ENCODE measurements at places on chromosomes 4 and X.

DNA sequence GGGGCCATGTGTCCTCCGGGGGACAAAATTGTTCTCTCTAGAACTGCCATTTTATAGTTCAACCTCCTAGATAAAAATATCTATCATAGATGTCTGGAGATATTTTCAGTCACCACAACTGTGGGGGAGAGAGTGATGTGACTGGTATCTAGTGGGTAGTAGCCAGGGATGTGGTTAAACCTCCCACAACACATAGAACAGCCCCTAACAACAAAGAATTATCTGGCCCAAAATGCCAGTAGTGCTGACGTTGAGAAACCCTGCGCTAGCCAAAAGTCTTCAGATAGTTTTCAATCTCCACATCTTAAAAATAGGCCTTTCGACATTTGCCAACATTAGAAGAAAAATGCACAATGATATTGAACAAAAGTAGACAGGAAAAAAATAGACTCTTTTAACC lies 19.0 kb upstream of the SUPT20HL2 start:
- DNase-seq, result no peak

- no peak for DNase-seq
These were observed 126.5 kb upstream of the INTU start for GRCh38 chr4:127506283-127506682.

DNA sequence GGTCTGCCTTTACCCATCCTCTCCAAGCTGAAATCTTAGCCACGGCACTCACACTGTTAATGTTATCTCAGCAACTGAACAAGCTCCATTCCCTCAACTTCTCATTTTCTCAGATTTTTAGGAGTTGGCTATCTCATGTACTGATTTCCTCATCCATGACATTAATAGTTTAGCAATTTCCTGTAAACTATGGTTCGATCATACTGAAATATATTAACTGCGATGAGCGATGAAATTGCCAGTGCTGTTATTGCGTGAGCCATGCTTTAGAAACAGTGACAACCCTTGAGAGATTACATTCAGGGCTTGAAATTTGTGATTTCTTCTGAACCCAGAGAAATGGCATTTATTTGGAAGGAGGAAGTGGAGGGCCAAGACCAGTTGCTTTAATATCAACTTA lies 223.7 kb downstream of the GPAT3 start:
- DNase-seq, result no peak

DNA sequence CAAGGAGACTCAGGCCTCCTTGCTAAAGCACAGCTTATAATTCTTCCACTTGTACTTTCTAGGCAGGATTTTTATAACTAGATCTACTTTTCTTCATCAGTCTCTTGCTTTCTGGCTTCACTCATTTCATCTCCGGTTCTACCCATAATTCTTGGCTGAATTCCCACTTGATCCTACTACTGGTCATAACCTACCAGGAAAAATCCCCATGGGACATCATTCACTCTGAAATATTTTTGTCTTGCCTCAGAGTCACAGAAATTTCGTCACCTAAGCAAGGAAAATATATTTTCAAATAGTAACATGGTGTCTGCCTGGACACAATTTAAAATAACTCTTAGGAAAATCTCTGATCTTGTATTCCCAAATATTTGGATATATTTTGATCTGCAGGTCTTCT lies 122.3 kb downstream of the TEX13A start:
- no peak for DNase-seq

DNA sequence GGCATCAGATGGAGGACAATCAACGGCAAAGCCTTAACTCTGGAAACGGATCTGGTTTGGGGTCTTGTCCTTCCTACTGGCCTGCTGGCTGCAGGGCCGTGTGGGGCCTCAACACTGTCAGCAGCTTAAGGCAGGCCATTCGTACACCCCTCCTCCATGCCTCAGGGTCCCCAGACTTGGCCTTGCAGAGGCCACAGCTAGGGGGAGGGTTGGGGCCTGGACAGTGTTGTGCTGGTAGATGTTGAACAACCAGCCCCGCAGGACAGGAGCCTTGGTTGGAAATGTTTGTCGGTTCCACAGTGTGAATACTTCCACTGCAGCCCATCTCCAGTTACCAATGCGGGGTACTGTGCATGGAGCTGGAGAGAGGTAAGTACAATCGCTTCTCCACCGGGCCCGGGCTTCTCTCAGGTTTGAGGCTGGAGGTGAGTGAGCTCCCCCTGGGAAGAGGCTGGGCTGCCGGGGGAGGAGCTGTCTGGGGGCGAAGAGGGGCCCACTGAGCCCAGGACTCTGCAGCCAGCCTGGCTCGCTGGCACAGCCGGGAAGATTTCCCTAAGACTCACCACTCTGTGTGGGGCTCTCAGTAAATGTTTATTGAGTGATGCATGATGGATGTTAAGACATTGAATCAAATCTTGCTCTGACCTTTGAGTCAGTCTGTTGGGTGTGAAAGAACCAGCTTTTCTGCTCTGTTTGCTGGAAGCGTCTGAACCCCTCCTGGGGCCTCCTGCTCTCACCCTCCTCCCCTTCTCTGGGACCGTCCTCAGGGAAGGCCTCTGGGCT lies 19.7 kb upstream of the GPR78 start:
- no peak for DNase-seq

- DNase-seq, result no peak
These were observed 5.4 kb upstream of the ASB5 start for GRCh38 chr4:176274441-176274840.

DNA sequence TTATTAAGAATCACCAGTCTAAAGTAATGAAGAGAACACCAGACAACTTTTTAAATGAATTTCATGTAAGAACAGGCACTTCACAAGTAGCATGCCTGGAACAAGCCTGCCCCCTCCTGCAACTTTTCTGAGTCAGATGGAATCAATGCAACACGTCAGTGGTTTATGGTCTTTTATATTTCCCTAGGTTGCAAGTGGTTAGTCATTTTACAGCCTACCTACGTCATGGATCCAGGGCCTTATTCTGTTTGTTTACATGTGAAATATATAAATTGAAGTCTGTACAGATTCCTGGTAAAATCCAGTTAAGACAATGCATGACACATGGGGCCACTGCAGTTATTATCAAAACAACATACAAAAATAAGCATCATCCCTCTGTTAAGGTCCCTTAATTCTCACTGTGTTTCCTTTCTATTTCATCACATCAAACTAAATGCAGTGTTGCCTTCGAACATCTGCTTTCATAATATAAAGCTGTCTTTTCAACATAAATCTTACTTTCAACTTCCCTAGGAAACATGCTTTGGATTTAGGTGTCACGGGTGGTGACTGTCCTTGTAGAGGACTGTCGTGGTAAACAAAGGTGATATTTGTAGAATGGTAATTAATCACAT lies 309.3 kb downstream of the FRMPD4 start:
- no peak for DNase-seq

GRCh38 chr4:55169352-55169961 lies 44.1 kb upstream of the KDR start:
- no peak for DNase-seq

GRCh38 chr4:112973750-112974251 lies 75.7 kb upstream of the ANK2 start:
- no peak for DNase-seq

GRCh38 chr4:48307528-48307927 lies 33.8 kb upstream of the SLAIN2 start:
- no peak for DNase-seq

DNA sequence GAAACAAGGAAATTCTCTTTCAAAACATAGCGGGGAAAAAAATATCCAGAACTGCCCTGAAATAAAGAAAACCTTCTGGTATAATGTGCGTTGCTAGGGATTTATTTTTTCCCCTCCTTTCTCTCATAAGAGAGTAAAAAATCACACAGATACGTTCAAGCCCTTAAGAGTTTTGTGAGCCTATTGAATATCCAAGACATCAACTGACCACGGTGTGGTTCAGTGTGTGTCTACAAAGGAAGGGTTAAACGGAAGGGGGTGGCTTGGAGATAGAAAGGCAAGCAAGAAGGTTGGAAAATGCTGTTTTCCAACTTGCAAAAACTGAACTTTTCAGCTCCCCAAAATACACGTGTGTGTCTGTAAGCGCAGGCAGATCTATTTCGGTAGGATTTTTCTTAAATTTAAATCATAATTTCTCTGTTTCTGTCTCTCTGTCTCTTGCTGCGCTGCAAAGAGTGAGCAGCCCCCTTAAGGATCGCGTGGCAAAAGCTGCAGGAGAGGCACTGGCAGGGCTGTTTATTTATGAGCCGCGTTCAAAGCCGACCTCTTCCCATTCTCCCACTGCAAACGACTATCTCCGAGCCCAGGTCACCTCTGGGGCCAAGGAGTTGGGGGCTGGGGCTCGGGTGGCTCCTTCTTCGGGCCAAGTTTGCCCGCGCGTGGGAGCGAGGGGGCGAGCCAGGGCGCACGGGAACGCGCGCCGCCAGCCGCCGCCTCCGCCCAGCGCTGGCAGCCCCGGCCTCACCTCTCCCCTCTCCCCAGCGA lies 492 bp upstream of the SLIT2 start:
- DNase-seq, result no peak

- no peak for DNase-seq
These were observed 359.7 kb downstream of the EPHA5 start for GRCh38 chr4:65310586-65310985.

- DNase-seq, result no peak
These were observed 598.1 kb upstream of the MAGEB2 start for GRCh38 chrX:29617276-29617675.

DNA sequence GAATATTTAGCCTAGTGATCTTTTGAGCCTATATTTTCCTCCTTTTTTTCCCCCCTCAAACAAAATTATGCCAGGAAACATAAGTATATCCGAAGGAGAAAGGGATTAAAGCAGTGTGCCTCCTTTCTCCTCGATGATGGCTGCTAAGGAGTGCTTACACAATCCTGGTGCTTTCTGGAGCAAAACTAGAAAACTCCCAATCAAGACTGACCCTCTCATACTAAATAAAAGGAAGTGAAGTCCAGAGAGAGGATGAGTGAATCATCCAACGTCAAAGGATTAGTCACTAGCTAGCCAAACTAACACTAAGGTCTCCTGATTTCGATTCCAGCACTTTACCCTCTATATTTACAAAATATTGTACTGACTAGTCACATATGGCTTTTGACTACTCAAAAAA lies 146.8 kb downstream of the PPP3CA start:
- DNase-seq, result no peak

DNA sequence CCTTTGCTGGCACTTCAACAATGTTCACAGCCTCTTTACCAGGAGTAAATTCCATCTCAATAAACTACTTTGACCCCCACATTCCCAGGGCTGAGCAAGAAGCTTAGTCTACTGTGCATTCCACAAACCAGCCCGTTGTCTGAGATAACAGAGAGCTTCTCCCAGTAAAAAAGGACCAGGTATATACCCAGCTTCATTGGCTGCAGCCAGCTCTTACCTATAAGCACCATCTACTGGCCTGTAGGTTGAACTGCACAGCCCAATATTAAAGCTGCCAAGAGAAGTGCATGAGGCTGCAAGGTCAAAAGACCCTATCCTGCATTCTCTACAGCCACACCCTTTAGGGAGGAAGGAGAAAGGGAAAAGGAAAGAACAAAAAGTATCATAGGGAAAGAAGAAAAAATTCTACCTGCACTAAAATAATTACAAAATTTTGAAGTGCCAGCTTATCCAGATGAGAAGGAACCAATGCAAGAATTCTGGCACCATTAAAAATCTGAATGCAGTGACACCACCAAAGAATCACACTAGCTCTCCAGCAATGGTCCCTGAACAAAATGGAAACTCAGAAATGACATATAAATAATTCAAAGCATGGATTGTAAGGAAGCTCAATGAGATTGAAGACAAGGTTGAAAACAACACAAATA lies 45.7 kb upstream of the INTU start:
- DNase-seq, result no peak

- no peak for DNase-seq
These were observed 3.9 kb upstream of the HAUS7 start for GRCh38 chrX:153474266-153474665.

DNA sequence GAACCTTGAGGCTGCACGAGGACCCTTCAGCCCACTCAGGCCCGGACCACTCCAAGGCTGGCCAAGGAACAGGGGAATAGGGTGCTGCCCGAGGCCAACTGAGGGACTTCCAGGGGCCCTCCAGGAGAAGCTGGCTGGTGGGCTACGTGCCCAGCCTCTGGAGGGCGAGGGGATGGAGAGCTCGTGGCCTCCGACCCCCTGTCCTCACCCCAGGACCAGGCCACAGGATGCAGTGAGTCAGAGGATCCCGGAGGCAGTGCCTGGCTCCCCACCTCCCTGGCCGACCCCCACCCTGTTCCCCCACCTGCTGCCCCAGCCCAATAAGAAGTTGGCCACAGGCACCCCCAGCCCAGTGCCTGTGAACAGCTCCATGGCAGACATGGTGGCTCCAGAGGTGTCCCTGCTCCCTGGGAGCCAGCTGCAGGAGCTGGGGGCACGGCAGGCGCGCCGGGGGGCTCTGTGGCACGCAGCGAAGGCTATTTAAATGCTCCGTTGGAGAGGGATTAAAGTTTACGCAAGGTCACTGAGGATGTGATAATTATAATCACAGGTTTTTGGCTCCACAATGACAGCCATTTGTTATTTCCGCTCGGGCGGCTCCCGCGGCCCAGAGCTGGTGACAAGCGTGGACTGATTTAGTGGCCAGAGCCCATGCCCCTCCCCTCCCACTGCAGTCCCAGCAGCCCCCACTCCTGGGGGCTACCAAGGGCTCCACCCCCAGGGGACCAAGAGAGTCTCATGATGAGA lies 95.7 kb upstream of the NKX1-1 start:
- DNase-seq, result no peak

GRCh38 chr4:1285790-1286553 lies 3.7 kb upstream of the MAEA start:
- no peak for DNase-seq

DNA sequence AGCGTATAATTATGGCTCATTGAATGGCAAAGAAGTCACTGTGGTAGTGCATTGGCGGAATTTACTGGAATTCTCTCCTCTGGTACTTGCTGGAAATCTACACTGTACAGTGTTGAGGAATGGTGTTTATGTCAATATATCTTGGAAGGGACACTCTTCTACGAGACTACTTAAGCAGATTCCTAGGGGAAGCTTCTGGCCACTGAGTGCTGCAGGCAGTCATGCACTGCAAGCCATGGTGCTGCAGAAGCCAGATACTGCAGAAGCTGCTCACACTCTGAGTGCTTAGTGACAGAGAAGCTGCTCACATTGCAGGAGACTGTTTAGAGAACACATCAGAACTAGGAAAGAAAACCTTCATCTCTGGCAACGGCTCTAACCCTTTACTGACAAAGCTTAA lies 725.0 kb downstream of the CCSER1 start:
- DNase-seq, result no peak

DNA sequence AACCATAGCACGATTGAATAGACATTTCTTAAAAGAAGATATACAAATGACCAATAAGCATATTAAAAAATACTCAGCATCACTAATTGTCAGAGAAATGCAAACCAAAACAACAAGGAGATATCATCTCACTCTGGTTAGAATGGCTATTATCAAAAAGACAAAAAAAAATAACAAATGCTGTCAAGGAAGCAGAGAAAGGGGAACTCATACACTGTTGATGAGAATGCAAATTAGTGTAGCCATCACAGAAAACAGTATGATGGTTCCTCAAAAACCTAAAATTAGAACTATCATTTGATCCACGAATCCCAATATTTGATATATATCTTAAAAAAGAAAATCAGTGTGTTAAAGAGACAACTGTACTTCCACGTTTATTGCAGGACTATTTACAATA lies 71.7 kb upstream of the BANK1 start:
- DNase-seq, result no peak
